Suppressor macrophage (primary cell): ENCODE measurements at places on chromosomes 5 and 9.

DNA sequence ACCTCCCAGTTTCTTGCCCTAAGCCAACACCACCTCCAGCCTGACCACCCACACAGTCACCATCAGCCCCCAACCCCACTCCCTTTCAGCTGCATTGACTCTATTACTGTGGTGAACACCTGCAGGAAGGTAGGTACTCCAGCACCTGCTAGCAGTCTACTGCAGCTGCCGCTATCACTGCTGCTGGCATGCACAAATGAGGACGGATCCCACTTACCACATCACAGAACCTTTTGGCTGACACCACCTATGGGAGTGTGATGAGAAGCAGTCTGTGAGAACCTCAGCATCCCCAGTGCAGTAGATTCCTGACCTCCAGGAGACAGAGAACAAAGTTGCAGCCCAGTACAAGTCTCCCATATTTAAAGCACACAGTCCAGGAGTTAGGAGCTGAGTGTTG is 71.9 kb downstream of the ANXA1 start:
- no peak for DNase-seq

DNA sequence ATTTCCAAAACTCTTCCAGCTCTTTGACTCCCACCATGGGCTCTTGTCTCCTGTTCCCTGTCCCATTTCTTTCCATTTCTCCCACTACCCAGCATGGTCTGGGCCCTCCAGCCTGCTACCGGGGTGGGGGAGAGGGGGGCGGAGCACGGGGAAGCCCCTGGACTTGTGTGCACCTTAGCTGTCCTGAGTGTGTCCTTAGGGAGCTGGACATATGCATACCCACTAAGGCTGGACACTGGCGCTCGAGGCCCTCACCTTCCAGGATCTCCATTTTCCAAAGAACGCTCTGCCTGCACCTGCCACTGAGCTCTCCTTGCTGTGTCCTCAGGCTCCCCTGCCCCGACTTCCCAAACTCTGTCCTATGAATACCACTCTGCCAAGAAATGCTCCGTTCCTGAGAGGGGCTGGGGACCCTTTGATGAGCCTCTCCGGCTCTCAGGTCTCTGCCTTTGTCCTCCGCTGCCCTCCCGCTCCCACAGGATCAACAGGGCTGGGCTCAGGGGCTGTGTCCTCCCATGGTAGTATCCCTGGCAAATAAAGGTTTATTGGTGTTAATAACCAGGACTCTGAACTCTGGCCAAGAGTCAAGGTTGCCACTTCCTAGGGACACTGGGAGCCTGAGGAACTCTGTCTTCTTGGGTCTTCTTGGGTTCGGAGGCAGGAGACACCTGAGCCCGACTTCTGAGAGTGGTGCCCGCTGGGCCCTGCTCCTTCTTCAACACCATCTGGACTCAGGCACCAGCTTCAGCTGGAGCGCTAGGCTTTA is 831 bp upstream of the SHROOM1 start:
- no peak for DNase-seq

DNA sequence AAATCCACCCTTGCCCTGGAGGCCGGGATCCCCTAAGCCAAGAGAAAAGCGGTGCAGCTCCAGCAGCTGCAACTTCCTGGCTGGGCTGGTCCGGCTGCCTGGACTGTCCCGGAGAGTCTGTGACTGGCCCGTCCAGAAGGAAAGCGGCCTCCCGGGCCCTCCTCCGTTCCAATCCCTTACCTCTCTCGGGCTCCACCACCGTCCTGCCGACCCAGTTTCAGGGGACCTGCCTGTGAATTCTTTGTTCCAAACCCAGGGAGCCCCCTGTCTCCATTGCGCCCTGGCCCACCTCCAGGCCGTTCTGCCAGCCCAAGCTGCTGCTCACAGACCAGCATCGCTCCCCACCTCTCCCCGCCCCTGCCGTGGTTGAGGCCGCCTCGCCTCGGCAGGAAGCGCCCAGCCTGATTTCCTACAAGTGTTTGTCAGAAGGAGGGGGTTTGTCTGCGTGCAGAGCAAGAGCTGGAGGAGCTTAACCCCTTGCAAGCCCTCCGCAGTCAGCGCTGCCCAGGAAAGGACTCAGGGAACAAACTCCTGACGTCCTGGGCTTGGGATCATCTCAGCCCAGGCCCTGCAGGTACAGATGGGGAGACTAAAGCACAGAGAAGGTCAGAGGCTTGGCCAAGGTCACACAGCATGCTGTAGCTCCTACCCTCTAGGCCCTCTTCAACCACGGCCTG is at the start of gene AKNA:
Gene AKNA, minus strand, starts transcription at position 303 of the 677 bp plus-strand sequence. CDS start 6,649 bp downstream, outside the sequence.
- DNase-seq: peak; percentile 87

GRCh38 chr9:76810377-76810957 is 46.2 kb downstream of the PCA3 start:
- no peak for DNase-seq

DNA sequence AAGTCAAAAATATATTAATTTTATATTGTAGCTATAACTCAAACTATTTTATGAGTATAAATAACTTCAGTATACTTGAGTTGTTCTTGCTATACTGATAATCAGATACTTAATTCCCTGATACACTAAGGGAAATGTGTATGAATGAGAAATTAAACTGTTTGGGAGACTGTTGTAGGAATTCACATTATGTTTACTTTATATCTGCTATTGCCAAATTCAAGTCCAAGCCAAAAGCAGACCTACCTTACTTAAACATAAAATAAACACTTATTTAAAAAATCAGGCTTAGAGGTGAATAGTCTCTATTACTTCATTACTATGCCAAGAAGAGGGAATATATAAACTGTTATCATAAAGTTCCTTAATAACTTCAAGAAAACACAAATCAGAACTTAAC is 13.2 kb downstream of the NR3C1 start:
- DNase-seq: no peak

DNA sequence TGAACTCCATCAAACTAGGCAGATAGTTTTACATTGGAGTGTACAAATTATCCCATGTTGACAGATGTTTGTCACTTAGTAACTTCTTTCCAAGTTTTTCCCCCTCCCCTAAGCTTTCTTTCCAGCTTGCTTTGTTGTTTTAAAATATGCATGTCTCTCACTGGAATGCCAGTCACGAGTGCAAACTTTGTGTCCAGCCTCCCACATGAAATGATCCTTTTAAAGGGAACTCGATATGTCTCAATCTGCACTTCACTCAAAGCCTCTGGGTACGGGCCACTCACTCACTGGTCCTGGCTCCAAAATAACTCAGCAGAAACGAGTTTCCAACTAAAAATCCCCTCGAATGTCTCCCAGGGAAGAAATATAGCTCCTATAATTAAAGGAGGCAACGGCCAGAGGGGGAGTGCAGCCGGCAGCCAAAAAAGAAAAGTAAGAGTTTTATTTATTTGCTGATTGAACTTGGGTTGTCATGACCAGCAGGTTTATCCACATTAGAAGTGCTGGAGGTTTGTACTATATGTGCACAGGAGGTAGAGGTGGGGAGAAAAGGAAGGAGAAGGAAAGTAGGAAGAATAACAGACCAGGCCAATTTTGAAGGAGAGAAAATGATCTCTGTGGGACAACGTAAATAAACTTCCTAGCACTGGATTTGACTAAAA is 17.5 kb downstream of the NR2F1 start:
- DNase-seq: no peak

DNA sequence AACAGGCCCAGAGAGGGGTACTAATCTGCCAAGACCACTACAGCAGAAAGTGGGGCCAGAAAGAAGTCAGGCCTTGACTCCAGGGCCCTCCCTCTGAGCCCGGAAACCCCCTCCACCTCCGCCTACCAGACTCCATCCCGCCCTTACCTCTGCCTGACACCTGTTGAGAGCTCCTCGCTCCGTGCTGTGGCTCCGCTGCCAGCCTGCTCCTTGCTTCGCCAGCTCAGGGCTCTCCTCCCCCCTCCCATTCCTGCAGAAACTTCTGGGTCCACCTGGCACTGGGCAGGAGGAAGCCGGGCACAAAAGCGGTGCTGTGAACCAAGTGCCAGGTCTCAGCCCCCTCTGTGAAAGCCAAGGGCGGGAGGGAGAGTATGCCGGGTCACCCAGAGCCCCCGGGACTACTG is 6.4 kb upstream of the ST6GALNAC6 start:
- DNase-seq: no peak

- DNase-seq: peak; percentile 43
These were observed 60.2 kb upstream of the SLC2A8 start for GRCh38 chr9:127336506-127337352.

- DNase-seq: no peak
These were observed 151.0 kb upstream of the MSX2 start for GRCh38 chr5:174573221-174573994.

DNA sequence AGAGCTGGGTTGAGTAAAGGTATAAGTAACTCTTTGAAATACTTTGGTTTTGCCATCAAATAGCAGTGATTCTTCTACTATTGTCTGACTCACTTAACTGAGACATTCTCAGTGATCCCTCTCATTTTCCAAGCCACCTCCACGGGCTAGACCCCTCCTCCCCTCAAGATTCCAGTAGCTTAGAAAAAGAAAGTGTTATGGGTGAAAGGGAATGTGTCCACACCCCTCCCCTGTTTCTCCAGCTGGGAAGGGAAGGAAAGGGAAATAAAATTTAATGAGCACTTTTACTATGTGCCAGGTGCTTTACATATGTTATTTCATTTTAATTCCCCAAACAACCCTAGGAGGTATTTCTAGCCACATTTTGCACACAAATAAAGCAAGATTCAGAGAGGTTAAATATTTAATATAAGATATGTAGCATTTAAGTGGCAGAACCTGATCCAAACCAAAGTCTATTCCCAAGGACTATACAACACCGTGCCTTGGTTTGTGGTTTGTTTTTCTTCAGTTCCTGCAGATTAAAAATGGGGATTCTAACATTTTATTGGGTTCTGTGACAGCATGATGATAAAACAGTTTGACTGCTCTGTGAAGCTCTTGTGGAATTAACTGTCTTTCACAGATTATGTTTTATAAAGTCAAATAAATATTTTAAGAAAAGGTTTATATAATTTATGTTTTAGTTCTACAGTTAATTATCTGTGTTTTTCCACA is 135.9 kb downstream of the ZSWIM6 start:
- DNase-seq: no peak

DNA sequence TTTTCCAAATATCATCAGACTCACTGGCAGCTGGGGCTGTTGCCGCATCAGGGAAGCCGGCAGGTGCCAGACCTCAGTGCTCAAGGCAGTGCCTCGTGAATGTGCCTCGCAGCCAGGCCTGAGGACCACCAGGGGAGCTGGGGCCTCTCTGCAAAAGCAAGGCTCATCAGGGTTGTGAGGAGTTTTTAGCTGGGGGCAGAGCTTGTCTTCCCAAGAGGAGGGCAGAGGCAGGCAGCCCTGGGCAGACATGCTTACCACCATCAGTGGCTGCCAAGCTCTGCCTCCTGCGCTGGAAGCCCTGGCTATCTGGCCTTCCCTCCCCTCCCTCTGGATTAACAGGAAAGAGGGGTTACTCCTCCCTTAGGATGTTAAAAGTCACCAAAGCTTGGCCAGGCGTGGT is 8.8 kb upstream of the TBC1D9B start:
- DNase-seq: no peak

GRCh38 chr9:133666845-133667244 is 30.7 kb downstream of the DBH start:
- no peak for DNase-seq

DNA sequence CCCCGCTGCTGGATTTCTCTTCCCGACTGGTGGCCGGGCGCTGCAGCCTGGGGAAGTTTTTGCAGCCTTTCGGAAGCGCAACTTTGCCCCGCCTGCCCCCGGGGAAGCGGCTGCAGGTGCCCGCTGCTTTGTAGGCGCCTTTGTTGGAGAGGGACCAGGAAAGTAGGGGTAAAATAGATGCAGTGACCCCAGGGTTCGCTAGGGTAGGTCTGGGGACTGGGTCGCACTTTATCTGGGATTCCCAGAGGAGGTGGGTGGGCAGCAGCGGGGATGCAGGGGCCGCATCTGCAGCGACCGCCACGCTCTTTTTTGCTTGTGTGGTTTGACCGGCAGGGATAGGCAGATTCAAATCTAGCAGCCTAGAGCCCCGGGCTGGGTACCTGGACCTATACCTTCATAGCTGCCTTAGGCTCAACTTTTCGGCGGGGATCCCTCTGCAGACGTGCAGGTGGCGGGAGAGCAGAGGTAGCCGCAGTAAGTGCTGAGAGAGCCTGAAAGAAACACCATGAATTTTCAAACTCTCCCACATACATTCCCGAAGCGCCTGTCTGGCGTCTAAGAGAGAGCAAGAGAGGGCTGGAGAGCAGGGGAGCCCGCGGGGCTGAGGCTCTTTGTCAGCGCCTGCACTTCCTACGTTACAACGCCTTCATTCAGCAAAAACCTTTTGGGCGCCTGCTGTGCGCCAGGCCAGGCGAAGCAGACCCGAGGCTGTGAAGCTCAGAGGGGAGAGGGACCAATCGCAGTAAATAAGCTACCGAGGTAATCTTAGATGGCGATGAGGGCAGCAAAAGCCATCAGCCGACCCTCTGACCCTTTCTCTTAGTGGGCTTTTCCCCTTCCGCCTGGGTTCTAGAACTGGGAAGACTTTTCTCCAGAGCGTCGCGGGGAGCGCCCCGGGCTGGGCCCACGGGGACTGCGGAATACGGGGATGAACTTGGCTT is 642 bp downstream of the SV2C start:
- peak; percentile 28 for DNase-seq

- no peak for DNase-seq
These were observed 309.8 kb downstream of the TRPM3 start for GRCh38 chr9:70811638-70812037.

- peak; percentile 13 for DNase-seq
These were observed 474.0 kb upstream of the ACTBL2 start for GRCh38 chr5:57956636-57957035.
